AML-193 (cell line): ENCODE measurements at places on chromosomes 1 and 21.

- DNase-seq, result peak; percentile 37
Measured at GRCh38 chr1:169105434-169106094, 926 bp upstream of the ATP1B1 start.

DNA sequence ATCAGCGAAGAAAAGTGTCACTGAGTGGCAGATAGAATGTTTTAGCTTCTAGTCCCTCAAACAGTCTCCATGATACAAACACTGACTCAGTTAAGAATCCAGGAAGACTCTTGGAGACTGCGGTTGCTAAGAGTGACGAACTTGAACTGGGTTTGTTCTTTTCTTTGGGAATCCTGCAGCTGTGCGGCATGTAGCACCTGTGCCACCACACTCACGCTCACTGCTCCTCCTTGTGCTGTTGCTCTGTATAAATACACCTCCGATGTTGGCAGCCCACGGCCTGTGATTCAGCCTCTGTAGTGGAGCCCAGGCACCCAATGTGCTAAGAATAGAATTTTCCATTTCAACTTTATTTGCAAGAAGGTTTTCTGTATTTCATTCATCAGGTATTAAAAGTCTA is 5.5 kb upstream of the PPIE start:
- DNase-seq, result no peak

DNA sequence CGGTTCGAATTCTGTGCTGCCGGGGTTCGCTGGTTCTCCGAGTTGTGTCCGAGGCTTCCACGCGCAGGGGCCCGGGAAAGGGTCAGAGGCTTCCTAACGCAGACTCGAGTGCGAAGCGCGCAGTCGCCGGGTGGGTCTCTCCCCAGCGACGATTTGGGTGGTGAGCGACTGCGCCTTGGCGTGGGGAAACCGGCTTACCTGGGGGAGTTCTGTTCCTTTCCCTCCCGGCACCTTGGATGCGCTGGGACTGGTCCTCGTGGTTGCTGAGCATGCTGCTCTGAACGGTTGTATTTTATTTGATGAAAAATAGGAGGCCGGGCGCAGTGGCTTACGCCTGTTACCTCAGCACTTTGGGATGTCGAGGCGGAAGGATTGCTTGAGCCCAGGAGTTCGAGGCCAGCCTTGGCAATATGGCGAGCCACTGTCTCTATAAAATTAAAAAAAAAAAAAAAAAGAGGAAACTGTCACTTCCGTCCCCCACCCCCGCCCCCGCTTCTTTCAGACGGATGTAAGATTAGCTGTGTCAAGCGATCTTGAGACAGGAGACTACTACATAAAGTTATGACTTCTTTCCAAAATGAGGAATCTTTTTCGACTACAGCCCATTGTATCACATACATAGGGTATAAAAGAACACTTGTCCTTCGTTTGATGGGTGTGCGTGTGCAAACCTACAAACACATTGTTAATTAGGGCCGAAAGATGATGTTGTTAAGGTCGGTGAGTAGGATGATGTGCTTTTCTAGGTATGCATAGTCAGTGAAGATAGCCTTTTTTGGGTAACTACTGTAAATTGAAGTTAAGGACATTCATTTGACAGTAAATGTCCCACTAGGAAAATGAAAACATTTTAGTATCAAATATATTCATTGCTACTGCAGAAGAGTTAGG is at the start of gene CCDC18:
CCDC18 (plus strand) TSS at position 2 of the 891 bp plus-strand sequence. CDS start 2,638 bp downstream, outside the sequence.
- DNase-seq, result peak; percentile 47

DNA sequence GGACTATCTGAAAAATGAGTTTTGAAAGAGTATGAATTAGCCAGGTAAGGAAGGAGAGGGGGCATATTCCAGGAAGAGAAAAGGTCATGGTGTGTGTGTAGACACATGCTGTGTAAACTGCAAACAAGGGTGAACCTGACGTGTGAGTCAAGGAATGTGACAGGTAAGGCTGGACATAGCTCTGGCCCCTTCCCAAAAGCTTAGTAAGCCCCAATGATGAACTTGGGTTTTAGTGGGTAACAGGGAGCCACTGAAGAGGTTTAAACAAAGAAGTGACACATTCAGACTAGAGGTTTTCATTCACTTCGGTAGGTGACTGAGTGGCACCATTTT is 36.7 kb downstream of the EGLN1 start:
- no peak for DNase-seq

GRCh38 chr1:21904704-21905520 is 32.2 kb downstream of the HSPG2 start:
- DNase-seq, result no peak

DNA sequence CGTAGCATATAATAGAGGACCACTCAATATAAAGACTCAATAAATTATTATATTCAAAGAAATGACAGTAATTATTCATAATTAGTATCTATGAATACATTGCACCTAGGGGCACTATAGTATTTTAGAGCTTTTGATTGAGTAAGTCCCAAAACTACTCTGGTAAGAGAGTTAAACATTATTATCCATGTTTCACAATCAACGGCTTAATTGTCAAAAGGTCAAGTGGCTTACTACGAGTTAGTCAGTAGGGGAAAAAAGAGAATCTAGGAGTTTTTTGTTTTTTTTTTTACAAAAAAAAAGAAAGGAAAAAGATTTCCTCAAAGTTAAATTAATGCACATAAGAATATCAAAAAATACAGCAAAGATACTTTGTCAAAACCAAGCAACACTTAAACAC is 20.4 kb upstream of the LAMC1 start:
- DNase-seq, result no peak

DNA sequence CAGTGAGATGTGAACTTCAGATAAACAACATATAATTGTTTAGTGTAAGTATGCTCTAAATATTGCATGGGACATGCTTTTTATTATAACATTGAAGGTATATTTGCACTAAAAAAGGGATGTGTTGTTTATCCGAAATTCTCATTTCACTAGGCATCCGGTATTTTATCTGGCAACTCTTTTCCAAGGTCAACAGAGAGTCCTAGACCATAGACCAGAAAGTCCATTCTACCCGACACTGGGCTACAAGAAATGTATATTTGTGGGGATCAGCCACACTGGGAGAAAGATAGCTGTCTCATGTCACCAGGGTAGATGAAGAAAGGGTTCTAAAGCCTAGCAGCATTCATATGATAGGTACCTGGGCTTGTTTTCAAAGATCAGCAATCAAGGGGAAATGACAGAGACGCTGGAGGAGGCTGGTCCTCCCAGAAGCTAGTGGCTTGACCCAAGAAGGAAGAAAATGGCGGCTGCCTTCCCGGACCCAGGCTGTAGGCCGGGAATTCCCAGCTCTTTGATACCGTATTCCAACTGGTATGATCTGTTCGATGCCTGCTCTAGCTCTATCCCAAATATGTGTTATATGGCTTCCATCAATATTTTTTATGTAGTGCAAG is 161.1 kb upstream of the IRF2BP2 start:
- no peak for DNase-seq

DNA sequence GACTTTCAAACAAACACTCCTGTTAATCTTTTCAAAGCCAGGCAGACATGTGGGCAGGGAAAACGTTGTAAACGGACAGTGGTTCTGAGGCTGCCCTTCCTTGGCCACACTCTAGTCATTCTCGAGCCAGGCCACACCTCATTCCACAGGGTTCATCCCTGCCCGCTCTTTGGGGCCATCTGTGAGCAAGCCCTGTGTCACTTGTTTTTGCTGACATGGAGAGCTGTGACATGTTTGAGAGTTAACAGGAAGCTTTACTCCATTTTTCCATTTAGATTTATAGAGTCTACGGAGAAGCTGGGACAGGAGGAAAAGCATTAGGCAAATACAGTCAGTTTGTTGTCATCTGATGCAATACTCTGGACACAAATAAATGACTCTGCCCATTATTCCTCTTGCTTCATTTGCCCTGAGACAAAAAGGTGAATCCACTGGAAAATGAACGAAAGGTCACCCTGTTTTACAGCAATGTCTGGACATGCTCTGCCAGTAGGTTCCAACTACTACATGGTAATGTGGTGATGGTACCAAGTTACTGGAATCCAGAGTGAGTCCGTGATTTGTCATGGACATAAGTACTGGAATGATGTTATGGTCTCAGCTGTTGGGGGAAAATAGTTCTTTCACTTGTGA is 126.9 kb downstream of the CLIC6 start:
- no peak for DNase-seq

DNA sequence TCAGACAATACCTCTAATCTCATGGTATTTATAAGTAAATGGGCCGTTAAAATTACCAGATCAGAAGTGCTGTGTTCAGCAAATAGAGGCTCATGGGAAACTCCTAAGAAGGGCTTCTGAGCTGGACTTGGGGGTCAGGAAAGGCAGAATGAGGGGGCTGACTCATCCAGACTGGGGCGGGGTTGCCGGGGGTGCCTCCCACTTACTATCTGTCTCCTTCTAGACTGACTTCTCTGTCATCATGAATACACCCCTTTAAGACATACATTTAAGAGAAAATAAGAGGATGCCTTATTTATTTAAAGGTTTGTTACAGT is 96.0 kb upstream of the ERRFI1 start:
- DNase-seq, result no peak

DNA sequence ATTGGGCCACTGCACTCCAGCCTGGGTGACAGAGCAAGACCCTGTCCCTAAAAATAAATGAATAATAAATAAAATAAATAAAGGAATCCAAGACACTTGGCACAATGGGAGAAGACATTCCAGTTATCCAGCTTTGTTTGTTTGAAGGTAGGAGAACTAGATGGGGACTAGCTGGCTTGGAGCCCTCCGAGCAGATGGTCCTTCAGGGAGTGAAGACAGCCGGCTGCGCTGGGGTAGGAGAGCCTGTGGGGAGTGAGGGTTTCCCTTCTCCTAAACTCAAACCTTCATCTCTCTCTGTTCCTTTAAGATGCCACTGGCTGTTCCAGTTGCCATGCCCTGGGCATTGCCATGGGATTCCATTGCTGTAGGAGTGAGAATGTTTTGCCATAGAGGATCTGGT is 120.6 kb downstream of the NAV1 start:
- no peak for DNase-seq

DNA sequence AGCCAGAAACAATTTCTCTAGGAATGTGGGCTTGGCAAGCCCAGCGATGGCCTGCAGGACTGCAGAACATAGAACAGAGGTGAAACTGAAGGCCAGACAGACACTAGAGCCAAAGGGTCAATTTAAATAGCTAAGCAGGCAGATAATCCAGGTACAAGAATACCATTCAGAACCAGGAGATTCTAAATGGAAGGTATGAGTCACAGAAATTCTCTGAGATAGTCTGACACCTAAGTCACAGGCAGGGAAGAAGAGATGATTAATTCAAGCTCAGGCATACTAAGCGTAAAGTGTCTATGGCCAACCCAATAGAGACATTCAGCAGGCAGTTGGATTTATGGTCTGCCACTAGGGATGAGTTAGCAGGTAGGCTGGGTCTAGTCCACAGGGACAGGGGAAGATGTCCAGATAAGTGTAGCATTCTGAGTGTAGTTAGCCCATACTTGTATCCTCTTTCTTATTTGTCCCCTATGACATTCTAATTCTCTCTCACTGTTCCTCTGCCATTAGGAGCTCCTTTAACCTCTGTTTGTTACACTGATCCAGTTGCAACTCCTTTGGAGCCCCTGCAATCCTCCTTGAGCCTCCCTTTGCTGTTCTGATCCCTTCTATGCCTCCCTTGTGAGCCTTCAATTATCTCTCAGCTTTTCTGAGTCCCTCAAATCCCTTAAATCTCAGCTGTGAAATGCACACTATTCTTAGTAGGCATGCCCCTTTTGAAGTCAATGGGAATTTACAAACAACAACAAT is 383.8 kb downstream of the LMO4 start:
- no peak for DNase-seq

DNA sequence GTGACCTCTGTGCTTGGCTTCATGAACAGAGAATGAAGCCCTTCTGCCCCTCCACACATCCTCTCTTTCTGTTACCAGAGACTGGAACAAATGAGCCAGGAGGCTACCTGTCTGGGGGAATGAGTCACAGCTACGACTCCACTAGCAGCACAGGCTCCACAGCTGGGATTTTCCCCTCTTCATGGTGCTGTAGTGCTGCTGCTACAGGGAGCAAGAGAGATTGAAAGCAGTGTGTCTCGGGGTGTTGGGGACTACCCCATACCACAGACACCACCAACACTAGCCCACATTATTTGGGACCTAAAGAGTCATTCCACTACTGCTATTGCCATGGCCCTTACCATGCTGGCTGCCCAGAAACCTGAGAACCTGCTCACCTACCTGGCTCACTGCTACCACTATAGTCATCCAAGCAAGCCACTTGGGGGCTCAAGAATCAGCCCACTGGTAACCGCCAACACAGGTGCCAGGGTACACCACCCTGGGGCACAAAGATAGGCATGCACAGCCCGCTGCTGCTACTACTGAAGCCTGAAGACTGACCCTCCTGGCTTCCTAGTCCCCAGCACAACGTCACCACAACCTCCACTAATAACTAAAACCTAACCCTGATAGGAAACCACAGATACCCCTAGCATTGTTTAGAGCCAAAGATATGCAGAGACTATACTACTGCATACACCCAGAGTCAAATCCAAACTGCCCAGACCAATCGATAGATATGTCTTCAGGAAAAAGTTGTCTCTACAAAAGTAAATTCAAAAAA is 17.7 kb downstream of the CD1E start:
- DNase-seq, result no peak

DNA sequence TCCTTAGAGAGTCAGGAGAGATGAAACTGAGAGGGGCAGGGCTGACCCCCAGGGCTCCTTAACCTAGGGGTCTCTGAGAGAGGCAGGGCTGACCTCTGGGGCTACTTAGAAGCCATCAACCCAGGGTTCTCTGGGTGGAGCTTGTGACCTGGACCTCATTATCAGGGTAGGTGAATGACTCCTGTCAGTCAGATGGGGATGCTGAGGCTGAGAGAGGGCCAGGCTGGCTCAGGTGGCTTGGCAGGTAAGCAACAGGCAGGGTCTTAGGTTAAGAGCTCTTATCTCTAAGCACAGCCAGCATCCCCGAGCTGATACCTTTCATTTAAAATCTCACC is 160.9 kb downstream of the PTPRU start:
- no peak for DNase-seq

DNA sequence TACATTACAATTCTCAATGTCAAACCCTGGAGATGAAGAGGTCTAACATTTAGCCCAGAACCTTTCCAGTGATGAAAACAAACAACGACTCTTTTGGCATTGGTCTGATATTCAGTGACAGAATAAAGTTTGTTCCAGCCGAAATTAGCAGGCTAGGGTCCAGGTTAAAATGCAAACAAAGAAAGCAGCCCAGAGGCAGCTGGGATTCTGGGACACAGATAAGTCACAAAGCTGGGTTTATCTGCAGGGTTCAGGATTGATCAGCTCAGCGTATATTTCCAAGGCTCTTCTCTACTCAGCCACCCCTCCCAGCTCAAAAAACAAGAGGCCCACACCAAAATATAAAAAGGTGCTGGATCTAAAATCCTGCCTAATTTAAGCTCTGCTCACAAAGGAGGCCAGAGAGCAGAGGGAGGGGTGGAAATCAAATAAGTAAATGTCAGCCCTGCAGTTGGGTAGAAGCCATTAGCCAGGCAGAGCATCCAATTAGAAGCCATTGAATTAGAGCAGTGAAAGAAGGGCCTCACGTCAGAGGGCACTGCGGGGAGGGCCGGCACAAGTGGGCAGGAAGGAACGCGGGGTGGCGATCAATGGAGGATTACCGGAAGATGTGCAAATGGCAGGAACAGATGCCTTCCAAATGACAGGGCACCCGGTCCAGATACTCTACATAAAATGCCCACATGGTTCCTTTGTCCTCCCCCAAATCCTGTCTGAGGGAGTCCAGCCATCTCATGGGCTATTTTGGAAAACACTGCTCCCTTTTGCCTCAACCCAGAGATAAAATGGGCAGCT is 3.2 kb upstream of the KLHDC8A start:
- no peak for DNase-seq

GRCh38 chr1:154773551-154773950 is 96.5 kb downstream of the KCNN3 start:
- no peak for DNase-seq

GRCh38 chr1:43442756-43443155 is 11.0 kb downstream of the HYI start:
- DNase-seq, result no peak
